ENCODE measurements at places on chromosomes 11 and 22.

- no peak for DNase-seq
These were observed 33.2 kb upstream of the CCDC89 start for GRCh38 chr11:85718991-85719807.

DNA sequence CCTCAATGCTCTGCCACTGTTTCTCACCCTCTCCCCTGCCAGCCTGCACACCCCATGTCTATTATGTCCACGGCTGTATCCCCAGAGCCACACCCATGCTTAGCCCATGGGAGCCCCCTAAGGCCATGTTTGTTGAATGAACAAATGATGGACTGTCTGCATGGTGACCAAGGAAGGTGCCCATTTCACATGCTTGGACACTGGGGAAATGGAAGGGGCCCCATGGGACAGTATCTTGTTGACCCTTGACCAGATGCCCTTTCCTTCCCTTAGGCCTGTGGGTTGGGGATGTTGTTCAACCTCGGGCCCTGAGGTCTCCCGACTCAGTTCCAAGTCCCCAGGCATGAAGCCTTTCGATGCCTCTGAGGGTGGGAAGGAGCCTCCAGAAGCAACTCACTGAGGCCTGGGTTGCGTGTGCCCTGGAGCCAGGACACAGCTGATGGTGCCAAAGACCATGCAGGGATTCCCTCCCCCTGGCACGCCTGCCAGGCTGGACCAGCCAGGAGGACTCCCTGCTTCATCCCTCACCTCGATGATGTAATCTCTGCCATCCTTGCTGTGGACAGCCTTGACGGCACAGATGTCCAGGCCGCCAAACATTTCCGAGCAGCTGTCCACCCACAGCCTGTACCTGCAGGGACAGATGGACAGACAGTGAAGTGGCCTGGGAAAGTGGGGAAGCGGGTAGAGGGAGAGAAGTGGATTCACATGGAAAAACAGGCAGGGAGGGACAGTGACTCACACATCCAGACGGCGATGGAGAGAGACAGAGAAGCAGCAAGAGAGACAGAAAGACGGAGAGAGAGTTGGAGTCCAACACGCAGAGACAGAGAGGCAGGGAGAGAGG, 58.9 kb downstream of the FBXO7 start:
- DNase-seq: no peak

- DNase-seq: no peak
These were observed 14.1 kb downstream of the IGLL5 start for GRCh38 chr22:22901578-22902218.

DNA sequence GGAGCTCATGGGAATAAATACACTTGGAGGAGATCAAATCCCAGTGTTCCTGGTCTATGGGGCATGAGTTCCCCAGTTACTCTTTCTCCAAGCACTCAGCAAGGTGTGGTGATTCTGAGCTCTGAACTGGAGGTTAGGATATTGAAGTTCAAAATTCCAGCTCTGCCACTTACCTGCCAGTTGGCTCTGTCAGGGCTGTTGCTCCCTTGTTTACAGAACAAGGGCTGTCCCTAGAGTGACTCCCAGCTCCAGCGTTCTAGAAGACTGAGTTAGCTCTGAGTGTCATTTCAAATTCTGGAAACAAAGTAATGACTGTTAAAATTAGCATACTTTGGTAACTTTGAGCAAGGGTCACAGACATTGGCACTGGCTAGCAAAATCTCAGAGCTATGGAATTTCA, 69.7 kb upstream of the ZBED5 start:
- DNase-seq: no peak

DNA sequence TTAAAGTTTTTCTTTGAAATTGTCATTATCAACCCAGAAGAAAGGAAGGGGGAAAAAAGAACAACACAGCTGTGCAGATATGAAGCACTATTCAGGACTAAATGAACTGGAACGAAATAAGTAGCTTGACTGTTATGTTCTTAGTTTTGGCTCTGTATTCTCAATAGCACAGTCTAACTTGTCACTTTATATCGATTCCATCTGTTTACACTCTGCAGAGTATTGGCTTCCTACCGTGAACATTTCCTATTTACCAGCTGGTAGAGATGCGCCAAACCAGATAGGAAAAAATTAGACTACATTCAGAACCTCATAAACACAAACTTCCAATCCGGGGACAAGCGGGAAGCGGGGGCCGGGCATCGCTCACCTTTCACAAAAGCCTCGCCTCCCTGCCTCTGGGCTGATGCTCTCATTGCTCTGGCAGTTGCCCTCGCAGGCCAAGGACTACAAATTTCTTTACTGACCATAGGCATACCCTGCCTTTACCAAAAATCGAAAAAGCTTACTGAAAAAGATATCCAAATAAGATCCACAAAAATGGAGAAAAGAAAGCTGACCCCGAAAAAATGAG, 66.2 kb downstream of the EFCAB6 start:
- peak; percentile 90 for DNase-seq

DNA sequence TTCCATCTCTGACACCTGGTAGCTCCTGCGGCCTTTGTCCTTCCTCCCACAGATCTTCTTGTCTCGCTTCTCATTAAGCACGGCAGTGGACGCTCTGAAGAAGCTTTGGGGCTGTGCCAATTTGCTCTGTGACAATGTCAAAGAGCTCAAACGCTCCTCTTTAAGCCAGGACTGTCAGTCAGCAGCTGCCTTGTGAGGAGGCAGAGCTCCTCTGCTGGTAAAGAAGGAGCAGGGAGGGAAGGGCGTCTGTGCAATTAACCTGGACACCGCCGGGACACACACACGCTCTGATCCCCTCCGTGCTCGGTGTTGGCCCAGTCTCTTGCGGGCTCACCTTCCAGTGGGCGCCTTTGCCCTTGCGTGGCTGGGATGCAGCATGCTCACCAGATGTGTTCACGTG, 373.9 kb downstream of the BRD1 start:
- DNase-seq: peak; percentile 8

DNA sequence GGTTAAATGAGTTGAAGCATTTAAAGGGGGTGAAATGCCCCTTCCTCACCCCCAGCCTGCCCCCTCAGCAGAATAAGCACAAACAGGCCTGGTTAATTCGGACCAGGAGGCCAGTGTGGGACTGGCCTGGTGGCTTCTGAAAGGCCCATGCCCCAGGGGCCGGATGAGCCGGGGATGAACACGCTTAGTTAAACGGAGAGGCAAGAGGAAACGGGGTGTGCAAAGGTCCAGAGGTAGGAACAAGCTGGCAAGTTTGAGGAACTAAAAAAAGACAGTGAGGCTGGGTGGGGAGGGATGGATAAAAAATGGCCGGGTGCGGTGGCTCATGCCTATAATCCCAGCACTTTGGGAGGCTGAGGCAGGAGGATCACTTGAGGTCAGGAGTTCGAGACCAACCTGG, 11.5 kb downstream of the SCUBE1 start:
- no peak for DNase-seq

GRCh38 chr22:33896154-33896553, 24.1 kb downstream of the LARGE1 start:
- no peak for DNase-seq

- no peak for DNase-seq
These were observed at the start of gene PATE2 for GRCh38 chr11:125778728-125779127. Gene PATE2 (minus strand): TSS chr11:125778828. CDS start chr11:125778773, 55 bp downstream.

DNA sequence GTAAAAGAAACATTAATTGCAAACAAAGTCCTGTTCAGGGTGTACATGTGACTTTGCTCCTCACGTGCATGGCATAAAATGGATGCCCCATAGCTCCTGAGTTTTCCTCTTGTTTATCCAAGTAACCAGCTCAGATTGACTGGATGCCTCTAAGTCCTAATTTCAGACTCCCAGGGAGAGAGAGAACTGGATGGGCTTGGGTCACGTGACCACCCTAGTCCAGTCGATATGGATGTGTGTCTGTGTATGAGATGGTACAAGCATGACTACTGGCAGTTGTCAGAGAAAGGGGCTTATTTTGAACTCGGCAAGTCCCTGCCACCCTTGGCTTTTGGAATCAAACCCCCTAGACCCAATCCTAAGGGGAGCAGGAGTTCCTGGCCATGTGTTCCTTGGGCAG, 35.4 kb upstream of the PLET1 start:
- no peak for DNase-seq

DNA sequence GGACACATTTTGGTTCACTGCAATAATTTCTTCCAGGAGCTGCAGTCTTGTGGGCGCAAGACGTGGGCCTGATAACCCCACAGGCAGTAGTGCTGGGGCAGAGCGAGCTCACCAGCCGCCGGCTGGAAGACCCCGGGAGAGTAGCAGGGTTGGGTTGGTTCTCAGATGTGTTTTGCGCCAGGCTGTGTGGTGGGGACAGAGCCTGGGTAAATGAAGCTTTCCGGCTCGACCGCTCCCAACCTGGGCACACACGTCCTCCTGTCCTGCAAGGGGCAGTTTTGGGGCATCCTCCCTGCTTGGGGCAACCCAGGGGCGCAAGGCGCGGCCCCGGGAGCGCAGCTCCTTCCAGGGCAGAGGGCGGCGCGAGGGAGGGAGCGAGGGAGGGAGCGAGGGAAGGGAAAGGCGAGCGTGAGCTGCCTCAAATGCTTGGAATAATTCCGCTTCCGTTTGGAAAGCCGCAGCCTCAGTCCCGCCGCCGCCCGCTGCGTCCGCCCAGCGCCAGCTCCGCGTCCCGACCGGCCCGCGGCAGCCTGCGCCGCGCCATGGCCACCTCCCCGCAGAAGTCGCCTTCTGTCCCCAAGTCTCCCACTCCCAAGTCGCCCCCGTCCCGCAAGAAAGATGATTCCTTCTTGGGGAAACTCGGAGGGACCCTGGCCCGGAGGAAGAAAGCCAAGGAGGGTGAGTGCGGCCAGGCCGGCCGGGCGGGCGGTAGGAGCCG, at the start of gene PARVA:
PARVA (plus strand) TSS at position 466 of the 718 bp plus-strand sequence; CDS start at position 543, 77 bp downstream.
- DNase-seq: peak; percentile 9

GRCh38 chr22:49247194-49247924, 580.3 kb downstream of the BRD1 start:
- DNase-seq: no peak

DNA sequence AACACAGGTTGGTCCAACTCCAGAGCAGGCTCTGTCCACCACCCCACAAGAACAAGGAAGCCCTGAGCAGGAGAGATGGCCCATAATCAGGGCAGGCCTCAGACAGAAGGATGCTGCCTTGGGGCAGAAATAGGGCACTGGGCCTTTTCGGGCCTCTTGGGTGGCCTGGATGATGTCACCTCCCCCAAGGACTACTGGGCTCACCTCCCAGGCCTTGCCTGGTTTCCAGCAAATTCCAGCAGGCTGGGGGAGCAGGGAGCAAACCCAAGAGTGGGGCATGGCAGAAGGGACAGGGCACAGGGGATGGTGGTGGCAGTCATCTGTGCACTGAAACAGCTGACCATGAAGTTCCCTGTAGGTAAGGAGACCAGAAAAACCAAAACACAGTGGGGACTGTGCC, 5.3 kb upstream of the NAA40 start:
- no peak for DNase-seq

DNA sequence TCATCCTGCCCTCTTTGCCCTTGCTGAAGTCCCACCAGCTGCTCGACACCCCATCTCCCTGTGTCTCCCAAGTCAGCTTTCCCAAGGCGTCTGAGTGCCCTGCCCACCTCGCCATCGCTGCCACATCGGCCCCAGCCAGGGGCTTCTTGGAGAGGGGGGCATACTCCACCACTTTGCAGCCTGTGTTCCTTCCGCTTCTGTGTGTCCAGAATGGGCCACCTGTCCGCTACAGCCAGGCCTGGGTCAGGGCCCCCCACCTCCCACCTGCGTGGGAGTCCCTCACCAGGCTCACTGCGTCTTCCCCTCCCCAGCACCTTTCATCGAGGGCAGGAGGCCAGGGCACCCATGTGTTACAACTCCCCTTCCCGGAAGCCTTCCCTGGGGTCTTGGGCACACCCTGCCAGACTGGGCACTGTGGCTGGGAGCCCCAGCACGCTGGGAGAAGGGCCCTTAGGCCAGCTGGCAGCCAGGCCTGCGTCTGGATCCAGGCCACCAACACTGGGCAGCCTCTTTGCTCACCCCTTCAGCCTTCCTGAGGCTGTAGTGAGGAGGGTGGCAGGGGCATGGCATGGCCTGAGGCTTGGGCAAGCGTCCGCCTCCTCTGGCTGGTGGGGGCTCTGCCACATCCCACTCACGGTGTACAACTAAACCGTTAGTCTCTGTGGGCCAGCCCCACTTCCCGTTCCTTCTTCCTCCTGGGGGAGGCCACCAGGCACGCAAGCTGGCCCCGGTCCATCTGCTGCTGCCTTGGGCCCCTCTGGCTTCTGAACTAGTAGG, 13.4 kb downstream of the CPT1A start:
- no peak for DNase-seq

DNA sequence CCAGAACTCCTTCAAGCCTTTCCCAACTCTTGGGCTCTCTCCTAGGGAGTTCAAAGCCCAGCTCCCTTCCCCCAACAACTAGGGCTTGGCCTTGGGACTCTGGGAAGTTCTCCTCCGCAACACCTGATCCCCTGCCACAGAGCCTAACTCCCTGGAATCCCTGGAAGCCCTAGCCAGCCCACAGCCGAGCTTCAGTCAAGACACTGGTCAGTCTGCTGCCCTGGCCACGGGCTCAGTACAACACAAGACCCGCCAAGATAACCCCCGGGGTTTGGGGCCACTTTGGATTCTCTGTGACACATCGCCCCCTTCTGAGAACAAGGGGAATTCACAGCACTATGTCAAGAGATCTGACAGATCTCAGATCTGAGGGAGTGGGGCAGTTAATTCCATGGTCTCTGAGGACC, 58.3 kb downstream of the SLC22A12 start:
- no peak for DNase-seq

- DNase-seq: no peak
These were observed 43.7 kb downstream of the OR8B12 start for GRCh38 chr11:124499711-124500110.

GRCh38 chr11:125951731-125952130, 5.9 kb downstream of the VSIG10L2 start:
- no peak for DNase-seq

- peak; percentile 0 for DNase-seq
These were observed 6.1 kb downstream of the MPEG1 start for GRCh38 chr11:59206635-59207034.

DNA sequence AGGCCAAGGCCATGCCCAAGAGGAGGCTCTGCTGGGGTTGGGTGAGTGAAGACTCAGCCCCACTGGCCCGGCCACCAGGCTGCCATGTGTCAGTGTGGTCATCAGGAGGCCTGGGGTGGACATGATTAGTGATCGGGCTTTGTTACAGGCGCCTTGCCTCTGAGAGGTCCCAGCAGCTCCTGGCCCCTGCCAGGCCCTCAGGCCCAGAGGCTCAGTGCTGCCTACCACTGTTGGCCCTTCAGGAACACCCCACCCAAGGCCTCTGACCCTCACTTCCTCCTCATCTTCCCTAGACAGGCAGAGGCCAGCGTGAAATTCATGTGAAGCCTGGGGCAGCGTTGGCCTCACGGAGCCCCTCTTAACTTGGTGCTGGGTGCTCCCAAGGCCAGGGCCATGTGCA, 2.2 kb downstream of the MRPL23 start:
- DNase-seq: no peak

- no peak for DNase-seq
These were observed 76.6 kb downstream of the HIPK3 start for GRCh38 chr11:33333816-33334215.

- DNase-seq: no peak
These were observed 26.0 kb downstream of the IL10RA start for GRCh38 chr11:118012083-118012669.

Data from NCI-H510A treated with DMSO at 0.1 percent for 48 hours (cell line).